ENCODE measurements at places on chromosomes 16 and 17.

GRCh38 chr16:61480250-61480649, 556.0 kb downstream of the CDH8 start:
- DNase-seq, result no peak

DNA sequence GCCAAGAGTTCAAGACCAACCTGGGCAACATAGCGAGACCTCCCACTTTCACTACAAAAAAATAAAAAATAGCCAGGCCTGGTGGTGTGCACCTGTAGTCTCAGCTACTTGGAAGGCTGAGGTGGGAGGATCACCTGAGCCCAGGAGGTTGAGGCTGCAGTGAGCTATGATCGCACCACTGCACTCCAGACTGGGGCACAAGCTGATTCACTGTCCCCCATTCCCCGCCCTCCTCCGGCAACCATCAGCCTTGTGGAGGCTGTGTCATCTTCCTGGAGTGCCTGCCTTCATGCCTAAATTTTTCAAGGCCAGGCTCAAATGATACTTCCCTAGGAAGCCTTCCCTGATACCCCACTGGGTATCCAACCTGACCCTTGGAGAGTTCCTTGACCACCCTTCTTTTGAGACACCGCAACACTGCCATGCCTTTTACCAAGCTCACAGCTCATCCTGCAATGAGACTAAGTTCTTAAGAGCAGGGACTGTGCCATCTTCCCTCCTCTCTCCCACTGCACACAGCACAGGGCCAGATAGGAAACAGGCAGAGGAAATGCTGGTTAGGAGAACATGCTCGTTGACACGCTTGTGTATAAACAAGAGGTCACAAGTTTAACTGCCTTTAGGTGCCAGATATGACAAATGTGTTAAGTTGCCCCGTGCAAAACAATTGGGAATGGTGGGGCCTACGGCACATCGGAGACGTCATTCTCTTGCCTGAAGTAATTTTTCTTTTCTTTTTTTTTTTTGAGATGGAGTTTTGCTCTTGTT, 3.9 kb upstream of the SRCAP start:
- no peak for DNase-seq

GRCh38 chr16:78761427-78761826, 662.0 kb downstream of the WWOX start:
- no peak for DNase-seq

DNA sequence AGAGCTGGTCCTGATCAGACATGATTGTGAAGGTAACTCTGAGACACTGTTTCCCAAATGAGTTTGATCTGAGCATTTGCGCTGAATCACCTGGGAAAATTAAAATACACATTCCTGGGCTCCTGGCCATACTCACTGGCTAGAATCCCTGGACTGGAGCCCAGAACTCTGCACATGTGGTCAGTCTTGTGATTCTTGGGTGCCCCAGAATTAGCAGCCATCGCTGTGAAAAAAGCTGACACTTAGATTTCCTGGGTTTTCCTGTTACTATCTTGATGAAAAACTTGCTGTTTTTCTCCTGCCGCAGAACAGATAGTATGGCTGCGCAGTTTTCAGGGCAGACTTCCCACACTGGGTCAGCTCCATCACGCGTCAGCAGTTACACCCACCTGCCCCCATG, 24.6 kb downstream of the NECAB2 start:
- no peak for DNase-seq

DNA sequence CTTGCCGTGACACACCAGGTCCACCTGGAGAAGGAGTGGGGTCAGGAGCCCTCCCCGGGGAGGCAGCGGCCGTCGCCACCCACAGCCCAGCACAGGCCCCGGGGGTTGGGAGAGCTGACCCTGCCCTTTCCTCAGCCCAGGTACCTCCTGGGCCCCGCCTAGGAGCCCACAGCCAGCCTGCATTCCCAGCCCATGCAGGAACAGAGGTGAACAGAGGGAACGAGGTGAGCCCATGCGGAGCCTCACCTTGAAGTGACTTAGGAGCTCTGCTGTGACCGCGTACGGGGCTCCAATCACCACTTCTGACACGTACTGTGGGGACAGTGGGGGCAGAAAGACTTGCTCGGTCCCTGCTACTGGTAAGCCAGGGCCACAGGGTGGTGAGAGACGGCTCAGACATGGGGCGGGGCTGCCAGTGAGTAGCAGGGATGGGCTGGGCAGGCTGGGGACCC, 3.4 kb downstream of the NPB start:
- DNase-seq, result no peak
